PC-9 (cell line): ENCODE measurements at places on chromosomes 3 and 15. TPM values are rescaled to one million over a fixed set of nuclear protein-coding genes. Genes with fewer than 3 reads are reported as not detected.

DNA sequence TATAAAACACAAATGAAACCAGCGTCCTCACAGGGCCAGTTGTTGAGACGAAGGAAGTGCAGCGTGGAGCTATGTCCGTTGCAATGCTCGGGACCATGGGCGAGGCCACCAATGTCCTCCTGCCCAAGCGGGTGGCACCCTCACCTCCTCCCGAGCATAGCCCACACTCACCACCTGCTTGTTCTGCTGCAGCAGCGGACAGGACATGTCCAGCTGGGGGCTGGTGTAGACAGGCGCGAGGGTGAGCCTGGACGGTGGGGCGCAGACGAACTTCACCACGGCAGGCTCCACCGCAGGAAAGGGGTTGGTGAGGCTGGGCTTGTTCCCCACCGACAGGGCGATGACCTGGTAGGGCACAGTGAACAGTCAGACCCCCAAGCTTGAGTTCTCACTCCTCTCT is 62.1 kb downstream of the NUP210 start:
- H3K27me3 ChIP-seq: no peaks in the 10 kb centered on the region
- H3K36me3 ChIP-seq: peaks cover 11% of the 10 kb centered on the region; the same call in 1 of the 2 replicates
- H3K4me3 ChIP-seq: no peak overlapping the region

GRCh38 chr15:20348291-20348899 is 193.2 kb downstream of the GOLGA6L6 start:
- H3K4me3 ChIP-seq: no peak overlapping the region
- peaks cover 54% of the 10 kb centered on the region for H3K27me3 ChIP-seq
- no peaks in the 10 kb centered on the region for H3K4me1 ChIP-seq
- DNase-seq: no peak

GRCh38 chr15:74504836-74505235 is 36.2 kb upstream of the ARID3B start:
- no peak overlapping the region for H3K4me3 ChIP-seq
- H3K4me1 ChIP-seq: no peaks in the 10 kb centered on the region
- no peaks in the 10 kb centered on the region for H3K36me3 ChIP-seq
- no peak overlapping the region for H3K27ac ChIP-seq
- no peak for DNase-seq
- H3K27me3 ChIP-seq: no peaks in the 10 kb centered on the region

GRCh38 chr3:132881756-132882409 is 156.3 kb upstream of the TMEM108 start:
- H3K36me3 ChIP-seq: no peaks in the 10 kb centered on the region
- no peak overlapping the region for H3K27ac ChIP-seq
- H3K4me1 ChIP-seq: no peaks in the 10 kb centered on the region
- no peaks in the 10 kb centered on the region; the same call in 1 of the 2 replicates for H3K27me3 ChIP-seq
- H3K4me3 ChIP-seq: no peak overlapping the region
- no peak for DNase-seq

GRCh38 chr3:160078533-160078932 is 89.9 kb downstream of the IL12A start:
- H3K4me1 ChIP-seq: 0 out of 2 replicates have a peak, but pooled peaks cover 8% of the 10 kb centered on the region
- H3K27ac ChIP-seq: no peak overlapping the region
- no peak overlapping the region for H3K4me3 ChIP-seq
- no peaks in the 10 kb centered on the region for H3K36me3 ChIP-seq

- H3K4me1 ChIP-seq: no peaks in the 10 kb centered on the region
- H3K27ac ChIP-seq: no peak overlapping the region
- H3K4me3 ChIP-seq: no peak overlapping the region
Measured at GRCh38 chr15:45099549-45100165, 14.3 kb downstream of the DUOX2 start.

- DNase-seq: no peak
- H3K27ac ChIP-seq: peak overlapping the region; percentile 25; the same call in 1 of the 2 replicates
- no peaks in the 10 kb centered on the region for H3K36me3 ChIP-seq
- H3K4me1 ChIP-seq: peaks cover 37% of the 10 kb centered on the region
- no peaks in the 10 kb centered on the region for H3K27me3 ChIP-seq
Measured at GRCh38 chr15:95874637-95875036, 455.9 kb upstream of the NR2F2 start.

DNA sequence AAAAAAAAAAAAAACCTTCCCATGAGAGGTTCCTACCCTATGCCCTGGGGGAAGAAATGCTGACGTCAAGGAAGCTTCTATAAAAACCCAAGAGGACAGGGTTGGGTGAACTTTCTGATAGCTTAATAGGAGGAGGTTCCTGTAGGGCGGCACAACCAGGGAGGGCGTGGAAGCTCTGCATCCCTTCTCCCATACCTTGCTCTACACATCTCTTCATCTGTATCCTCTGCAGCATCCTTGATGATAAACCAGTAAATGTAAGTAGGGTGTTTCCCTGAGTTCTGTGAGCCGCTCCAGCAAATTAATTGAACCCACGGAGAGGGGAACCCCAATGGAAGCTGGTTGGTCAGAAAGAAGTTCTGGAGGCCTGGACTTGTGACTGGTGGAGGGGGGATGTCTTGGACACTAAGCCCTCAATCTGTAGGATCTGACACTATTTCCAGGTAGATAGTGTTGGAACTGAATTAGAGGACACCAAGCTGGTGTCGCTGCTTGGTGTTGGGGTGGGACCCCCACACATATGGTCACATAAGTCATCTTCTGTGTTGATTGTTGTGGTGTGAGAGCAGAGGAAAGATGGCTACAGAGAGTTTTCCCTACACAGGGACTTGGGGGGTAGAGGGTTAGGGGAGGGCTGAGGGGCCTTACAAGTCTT is 91.5 kb downstream of the ST6GAL1 start:
- H3K4me1 ChIP-seq: peaks cover 4% of the 10 kb centered on the region; the same call in 1 of the 2 replicates
- H3K36me3 ChIP-seq: no peaks in the 10 kb centered on the region
- H3K27me3 ChIP-seq: no peaks in the 10 kb centered on the region
- DNase-seq: no peak
- H3K4me3 ChIP-seq: no peak overlapping the region

The KNG1 gene
- total RNA-seq: not detected in 2 replicates

The TMOD2 gene
- 2.7 and 4.2 TPM in 2 replicates for total RNA-seq

The NRROS gene
- total RNA-seq: 2.2 and 3.1 TPM in 2 replicates

The FAM3D gene
- not detected in 2 replicates for total RNA-seq

The CNTN6 gene
- total RNA-seq: not detected in 2 replicates

The TOP2B gene
- 80.1 and 106 TPM in 2 replicates for total RNA-seq
